ENCODE measurements at places on chromosomes 2 and 18.

DNA sequence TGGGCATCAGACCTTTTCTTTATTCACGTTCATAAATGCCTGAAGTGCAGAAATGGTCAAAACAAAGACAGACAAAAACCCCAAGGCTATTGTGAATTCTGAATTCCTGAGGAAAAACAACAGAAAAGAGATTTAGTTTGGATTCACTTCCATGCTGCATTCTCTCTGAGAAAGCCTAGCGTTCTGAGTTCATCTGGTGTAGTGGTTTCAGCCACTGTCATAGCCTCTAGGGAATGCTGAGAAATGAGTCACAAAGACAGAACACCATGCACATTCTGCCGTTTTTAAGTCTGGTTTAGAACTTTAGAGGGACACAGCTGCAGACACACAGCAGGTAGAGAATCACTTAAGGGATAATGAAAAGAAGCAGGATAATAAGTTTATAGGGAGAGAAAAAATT lies 93.8 kb downstream of the LRP1B start:
- DNase-seq, result no peak

DNA sequence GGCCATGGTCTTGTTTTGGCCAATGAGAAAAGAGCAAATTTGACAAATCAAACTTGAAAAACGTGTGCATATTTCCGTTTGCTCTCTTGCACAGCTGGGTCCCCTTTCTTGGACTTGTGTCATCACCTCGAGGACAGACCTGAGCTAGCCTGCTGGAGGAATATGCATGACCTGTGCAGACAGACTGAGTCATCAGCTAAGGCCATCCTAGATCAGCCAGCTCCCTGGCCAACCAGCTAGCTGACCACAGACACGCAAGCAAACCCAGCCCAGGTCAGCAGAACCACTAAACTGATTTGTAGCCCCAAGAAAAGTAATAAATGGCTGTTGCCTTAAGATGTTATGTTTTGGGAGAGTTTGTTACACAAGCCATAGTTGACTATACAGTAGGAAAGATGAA lies 61.3 kb upstream of the PAX3 start:
- DNase-seq, result no peak

GRCh38 chr2:175309799-175310198 lies 128.3 kb upstream of the ATP5MC3 start:
- no peak for DNase-seq

GRCh38 chr2:24721470-24721869 lies 71.7 kb downstream of the PTRHD1 start:
- DNase-seq, result no peak

DNA sequence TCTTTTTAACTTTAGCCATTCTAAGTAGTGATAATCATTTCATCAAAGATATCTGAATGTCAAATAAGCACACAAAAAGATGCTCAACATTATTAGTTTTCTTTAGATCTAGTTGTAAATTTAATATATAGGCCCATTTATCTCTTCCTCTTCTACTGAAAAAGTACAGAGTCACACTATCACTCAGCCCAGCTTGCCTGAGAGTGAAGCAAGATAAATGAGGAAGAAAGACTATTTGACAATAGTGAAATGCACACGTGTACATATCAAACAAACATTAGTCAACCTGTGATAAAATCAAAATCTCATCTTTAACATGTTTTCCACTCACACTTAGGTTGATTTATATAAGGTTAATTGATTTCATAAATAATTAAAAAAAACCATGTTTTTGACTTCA lies 83.5 kb upstream of the CCDC195 start:
- no peak for DNase-seq

DNA sequence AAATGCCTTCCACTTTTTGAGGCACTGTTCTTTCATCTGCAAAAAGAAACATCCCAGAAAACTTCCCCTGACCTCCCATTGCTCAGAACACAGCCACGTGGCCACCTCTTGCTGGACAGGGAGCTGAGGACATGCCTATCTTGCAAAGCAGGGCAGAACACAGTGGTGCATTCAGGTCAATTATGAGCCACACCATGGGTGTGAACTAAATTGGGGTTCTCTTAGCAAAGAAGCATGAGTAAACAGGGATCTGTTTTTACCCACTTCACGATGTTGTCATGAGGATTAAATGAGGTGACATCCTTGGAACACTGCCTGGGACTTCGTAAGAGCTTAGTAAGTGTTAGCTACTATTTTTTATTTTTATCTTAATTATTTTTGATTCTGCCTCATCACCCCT lies 25.1 kb downstream of the BMP10 start:
- no peak for DNase-seq

DNA sequence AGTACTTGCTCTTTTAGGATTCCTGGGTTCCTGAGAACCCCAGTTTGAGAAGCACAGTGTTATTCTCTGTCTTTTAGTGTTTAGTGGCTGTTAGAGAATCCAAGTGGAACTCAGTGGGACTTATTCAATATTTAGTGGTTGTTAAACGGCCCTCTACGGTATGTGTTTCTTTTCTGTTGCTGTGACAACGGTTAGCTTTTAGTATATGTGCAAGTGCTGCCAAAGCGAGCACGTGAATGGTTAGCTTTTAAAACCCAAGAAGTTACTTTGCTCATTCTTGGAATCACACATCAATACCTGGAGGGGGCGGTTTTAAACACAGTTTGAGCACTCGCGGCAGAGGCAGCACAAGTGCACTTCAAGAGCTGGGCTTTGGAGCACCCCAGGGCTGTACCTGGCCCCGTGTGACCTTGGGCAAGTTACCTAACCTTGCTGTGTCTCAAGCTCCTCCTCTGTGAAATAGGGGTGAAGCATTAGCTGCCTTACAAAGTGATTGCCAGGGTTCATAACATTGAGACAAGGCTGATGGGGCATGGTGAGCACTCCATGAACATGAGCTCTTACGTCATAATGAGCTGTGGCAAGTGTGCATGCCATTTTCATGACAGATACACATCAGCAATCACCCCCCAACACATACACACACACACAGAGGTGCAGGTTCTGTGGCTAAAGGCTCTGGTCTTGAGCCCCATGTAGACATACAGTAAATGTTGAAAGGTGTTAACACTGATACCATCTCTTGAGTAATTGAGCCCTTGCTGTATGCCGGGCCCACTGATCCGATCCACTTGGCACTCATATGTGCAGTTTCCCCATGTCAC lies 234.1 kb downstream of the ALPK2 start:
- no peak for DNase-seq

DNA sequence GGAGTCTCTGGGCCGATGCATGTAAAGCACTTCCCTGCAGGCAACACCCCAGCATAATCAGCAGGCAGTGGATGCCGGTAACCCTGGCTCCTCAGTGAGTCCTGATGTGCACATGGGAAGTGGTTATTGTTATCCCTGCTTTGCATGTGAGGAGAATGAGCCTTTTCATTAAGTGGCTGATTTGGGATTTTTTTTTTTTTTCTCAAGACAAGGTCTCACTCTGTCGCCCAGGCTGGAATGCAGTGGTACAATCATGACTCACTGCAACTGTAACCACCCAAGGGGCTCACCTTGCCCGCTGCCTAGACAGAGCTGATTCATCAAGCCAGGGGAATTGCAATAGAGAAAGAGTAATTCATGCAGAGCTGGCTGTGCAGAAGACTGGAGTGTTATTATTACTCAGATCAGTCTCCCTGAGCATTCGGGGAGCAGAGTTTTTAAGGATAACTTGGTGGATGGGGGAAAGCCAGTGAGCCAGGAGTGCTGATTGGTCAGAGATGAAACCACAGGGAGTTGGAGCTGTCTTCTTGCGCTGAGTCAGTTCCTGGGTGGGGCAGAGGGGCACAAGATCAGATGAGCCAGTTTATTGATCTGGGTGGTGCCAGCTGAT lies 95.4 kb downstream of the SOCS6 start:
- no peak for DNase-seq

DNA sequence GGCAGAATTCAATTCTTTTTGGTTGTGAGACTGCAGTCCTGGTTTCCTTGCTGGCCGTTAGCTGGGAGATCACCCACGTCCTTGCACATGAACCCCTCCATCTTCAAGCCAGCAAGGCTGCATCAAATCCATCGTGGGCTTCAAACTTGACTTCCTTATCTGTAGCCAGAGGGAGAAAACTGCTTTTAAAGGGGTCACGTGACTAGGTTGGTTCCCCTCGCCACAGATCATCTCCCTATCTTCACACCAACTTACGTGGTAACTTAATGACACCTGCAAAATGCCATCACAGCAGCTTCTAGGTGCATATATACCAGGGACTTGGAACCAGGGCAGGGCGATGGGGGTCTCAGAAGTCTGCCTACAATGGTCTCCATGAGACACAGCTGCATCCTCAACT lies 169.5 kb downstream of the MTCL1 start:
- no peak for DNase-seq

DNA sequence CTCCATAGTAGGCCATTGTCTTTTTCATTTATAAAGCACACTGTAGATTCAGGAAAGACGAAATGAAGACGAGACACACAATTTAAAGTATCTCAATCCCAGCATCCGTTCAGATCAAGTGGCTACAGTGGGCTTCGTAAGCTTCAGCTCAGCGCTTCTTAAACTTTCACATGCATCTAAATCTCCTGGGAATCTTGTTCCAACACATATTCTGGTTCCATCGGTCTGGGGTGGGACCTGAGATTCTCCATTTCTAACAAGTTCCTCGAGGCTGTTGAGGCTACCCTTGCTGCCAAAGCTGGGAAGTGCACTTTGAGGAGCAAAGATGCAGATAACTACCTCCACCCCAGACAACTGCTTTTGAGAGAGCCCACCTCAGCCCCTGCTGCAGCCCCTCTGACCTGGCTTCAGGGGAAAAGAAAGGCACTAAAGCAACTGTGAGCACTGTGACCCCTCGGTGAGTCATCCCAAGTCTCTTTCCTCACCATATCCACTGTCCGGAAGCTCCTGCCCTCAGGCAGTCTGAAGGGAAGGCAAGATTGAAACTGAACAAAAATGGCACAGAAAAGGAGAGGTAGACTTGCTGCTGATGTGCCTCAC lies 201.1 kb upstream of the FBXO11 start:
- DNase-seq, result no peak
